ENCODE measurements at places on chromosomes 6 and 20.

DNA sequence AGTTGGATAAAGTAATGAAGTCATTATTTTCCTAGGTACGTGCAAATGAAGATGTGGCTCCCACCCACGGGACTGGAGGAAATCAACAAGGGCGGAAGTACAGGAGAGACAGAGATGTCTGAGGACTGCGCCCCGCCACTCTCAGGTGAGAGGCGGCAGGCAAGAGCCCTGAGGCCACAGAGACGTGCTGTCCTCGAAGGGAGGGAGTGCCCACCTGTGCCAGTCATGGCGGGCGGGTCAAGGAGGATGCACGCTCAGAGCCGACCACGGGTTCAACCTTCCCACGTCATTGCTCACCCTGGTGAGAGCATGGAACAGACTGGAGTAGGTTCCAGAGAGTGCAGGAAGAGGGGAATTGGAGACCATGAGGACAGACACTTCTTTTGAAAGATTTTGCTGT, 12.7 kb downstream of the CST8 start:
- DNase-seq, result no peak

DNA sequence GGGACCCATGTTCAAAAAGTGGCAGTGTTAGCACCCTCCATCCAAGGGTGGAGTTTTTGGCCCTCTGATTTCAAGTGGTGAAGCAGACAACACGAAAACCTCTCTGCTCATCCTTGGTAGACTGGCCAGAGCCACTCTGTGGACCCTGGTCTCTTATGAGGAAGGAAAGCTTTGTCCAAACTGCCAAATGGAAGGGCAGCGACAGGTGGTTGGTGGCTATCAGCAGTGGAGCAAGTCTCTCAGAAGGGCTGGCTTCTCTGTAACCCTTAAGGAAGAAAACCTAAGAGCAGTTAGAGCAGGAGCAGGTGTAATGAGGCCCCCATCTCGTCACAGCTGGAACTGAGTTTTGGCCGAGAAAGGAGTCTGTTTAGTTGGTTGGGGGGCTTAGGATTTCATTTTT, 155.8 kb downstream of the SLC16A10 start:
- no peak for DNase-seq

DNA sequence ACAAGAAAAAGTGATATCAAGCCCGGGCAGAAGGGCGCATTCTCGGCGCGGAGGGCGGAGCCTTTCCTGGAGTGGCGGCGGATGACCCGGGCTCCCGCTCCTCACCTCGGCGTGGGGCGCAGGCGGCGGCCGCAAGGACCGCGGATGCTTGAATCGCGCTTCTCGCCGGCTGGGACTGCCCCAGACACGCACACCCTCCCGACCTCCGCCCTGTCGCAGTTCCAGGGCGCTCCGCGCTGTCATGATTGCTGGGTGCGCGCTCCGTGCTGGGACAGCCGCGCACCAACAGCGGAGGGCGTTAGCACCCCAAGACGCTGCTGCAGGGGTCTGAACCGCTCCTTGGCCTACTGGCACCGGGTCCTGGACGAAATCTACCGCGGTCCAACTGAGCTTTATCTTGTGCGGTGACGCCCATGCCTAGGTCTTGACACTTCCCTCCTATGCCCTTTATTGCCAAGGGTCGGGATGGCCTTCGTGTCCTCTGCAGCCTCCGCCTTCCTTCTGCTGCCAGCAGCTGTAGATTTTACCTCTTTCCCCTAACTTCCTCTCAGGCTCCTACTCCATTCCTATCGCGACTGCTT, 43.3 kb downstream of the IRAK1BP1 start:
- no peak for DNase-seq

- no peak for DNase-seq
Observed at GRCh38 chr20:56627122-56628014, 1.7 kb upstream of the TFAP2C start.

DNA sequence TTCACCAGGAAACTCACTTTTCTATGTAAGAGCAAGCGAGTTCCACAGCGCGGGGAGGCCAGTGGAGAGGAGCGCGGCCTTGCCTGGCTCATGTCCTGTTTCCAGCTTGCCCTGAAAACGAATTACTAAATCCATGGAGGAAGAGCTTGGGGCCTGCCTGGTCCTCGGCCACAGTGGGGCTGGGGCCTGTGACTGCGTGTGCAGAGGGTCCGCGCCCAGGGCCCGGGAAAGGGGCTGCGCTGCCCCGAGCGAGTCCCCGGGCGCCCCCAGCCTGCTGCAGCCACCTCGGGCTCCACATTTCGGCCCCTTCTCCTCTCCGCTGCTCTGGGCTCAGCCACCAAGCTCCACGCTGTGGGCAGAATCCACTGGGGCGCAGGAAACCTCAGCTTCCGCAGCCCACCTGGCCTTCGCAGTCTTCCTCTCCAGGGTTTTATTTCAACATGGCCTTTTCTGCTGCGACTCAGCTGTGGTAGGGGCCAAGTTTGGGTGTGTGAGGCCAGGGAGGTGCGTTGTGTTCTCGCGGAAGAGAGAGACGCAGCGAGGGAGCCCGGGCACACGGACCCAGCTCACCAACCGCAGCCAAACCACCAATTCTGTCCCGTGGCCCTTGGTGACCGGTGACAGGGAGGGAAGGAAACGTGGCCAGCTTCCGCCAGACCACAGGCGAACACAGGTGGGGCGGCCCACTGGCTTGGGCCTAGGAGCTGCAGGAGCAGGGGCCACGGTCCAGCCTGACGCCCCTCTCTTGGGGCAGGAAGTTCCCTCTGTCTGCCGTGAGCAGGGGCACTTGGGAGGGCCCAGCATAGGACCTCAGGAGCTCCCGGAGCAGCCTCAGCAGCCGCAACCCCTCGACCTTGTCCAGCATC, 211.4 kb downstream of the ERMARD start:
- DNase-seq, result no peak

DNA sequence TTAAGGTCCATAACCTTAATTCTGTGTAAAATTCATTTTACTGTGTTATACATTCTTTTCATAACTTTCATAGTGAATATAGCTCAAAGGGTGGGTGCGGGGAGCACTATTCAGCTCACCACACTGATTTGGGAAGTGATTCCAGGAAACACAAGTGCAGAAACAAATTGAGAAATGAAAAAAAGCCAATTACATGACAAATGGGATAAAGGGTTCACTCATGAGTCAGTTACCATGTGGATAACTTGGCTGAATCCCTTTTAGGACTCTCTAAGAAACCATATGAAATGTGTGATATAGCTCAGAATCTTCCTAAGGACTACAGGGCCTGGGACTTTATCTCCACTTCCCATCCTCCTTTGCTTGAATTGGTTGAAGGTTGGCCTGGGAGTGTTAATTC, 3.1 kb upstream of the BTN2A1 start:
- no peak for DNase-seq

DNA sequence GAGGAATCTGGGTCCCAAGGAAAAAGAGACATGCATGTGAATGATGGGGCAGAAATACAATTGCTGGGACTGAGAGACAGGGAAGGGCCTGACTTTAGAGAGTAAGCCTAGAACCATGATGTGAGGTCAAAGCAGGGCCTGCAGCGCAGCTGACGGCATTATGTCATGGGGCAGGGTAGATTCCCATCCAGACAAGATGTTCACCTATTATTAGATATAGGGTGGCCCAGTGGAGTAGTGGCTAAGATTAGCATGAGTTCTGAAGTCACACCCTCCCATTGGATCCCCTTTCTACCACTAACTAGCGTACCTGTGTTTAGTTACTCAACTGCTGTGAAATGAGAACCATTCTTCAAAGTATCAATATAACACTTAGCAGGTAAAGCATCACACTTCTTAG, 39.6 kb downstream of the NDUFAF5 start:
- no peak for DNase-seq

- no peak for DNase-seq
Observed at GRCh38 chr6:111835807-111836206, 37.4 kb downstream of the FYN start.

DNA sequence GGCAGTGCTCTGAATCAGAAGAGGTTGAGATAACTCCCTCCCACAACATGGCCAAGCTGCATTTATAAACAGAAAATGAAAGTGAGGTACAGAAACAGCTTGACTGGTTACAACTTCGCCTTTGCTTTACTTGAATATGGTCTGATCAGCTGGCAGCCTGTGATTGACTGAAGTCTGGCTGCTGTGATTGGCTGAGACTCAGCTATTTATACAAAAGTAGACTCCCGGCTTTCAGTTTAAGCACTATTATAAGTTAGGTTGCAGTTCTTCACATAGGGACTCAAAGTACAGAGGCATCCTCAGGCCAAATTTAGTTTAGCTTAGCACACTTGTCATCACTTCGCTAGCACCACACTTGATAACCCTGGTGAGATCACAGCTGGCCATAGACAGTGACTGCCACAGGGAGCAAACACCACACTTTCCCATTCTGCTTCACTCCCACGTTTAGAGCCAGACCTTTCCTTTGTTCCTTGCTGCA, 362.6 kb downstream of the EPM2A start:
- DNase-seq, result peak; percentile 56

DNA sequence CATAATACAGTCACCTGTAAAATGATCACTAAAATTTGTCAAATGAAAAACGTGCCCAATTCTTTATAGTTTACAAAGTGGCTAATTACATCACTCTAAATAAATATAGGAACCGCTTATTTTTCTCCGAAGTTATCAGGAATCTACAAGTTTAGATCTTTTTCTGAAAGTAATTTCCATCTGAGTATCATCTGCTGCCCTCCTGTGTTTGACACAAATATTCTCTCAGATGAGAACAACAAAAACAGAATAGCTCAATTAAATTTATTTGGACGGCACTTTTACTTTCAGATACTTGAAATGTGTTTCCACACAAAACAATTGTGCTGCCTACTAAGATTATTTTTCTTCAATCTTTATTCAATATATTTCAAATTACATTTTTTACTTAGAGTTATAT, 5.0 kb downstream of the SF3B5 start:
- no peak for DNase-seq

DNA sequence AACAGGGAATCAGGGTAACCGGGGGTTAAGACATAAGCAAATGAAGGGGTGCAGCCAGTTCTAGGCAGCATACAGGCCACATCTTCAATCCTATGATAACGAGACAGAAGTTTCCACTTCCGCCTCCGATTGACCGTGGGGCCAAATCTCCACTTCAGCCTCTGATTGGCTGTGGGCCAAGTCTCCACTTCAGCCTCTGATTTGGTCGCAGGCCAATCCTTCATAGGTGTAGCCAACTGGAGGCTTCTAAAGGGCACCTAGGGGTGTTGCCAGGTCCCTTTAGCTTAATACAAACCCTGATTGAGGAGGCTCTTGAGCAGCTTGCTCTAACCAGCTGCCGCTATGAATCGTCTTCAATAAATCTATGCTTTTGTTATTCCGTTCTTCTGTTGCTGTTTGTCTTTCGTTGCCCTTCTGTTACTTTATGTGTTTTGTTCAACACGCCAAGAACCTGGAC, 2.1 kb upstream of the ERGIC3 start:
- no peak for DNase-seq

- DNase-seq, result no peak
Observed at GRCh38 chr20:18754030-18754652, 59.4 kb upstream of the SCP2D1 start.

DNA sequence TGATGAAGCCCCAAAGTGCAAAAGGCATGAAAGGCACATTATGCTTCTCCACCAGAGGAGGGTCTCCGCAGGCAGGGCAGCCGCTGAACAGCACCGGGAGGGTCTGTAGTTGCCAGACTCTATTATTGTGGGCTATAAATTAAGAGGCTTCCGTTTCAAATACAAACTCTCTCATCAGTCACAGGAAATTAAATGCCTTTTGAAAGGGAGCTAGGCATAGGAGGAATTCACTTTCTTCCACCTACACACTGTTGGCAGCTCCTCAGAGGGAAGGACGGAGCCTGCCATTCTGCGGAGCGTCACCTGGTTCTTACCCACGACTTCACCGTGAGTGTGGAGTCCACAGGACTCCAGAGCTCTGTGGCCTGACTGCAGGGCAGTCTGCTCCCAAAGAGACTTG, 140.8 kb upstream of the AGPAT4 start:
- DNase-seq, result no peak

DNA sequence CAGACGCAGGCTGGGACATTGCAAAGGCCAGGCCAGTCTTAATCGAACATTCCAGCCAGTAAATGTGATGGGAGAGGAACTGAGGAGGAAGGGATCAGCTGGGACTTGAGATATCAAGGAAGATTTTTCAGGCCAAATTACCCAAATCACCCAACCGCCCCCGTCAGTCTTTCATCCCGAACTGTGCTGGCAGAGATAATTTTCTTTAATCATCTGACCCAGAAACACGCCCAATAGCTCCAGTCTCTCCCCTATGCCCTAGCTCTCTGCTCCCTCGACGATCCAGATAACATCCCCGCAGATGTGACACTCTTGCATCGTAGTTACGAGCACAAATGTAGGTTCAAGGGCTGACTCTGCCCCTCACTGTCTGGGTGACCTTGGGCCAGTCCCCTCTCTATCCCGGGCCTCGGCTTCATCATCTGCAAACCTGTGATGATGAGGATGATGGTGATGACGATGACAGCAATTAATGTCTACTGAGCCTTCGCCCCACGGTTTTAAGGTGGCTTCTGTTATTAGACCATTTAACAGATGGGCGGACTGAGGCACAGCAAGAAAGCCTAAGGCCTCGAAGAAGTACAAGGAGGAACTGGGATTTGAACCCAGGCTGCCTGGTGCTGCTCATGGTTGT, 118.6 kb downstream of the PREX1 start:
- no peak for DNase-seq

- no peak for DNase-seq
Observed at GRCh38 chr20:39646874-39647413, 684.8 kb downstream of the DHX35 start.

DNA sequence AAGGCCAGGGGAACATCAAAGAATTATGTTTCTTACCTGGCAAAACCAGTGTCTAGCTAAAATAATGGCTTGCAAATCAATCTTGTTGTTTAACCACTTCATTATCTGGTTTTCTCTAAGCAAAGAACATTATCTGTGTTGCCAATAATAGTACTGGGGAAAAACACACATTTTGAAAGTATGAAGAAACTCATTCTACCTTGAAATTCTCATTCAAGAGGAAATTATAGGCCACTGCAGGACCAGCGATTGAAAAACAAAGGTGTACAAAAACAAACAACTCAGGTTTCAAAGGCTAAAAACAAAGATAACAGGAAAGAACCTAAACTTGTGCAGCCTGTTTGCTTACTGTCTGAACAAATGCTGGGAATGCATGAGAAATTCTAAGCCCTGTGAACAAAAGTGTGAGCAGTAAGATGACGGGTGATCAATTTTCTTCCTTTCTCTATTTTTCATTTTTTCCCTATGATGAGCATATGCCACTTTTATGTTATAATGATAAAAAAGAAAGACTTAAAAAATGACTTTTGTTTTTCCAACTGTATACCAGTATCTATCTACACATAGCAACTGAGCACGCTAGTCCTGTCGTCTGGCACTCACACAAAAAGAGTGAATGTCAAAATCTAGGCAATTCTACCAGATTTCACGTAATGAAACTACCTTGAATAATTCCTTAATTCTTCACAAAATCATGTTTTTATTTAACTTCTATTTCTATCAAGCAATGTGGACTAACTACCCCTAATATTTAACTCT, 117.9 kb downstream of the SGK1 start:
- no peak for DNase-seq
